ENCODE measurements at places on chromosomes 2 and 18.

DNA sequence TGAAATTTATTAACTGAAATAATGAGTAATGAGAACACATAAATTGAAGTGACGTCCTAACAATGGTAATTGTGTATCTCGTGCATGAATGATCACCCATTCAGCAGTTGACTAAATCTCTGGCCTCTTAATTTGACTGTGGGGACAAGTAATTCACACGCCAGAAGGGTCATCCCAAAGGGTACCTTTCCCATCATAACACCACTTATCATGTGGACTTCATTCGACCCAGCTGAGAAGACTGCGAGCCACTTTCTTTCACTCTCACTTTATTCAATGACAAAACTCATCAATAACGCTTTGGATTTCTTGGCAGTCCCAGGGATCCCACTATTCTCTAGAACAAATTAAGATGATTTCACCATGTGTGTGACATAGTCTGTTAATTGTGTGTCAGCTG, 62.7 kb upstream of the LYPD1 start:
- no peak for DNase-seq

- DNase-seq: no peak
Observed at GRCh38 chr2:239321596-239322415, 79.0 kb downstream of the HDAC4 start.

DNA sequence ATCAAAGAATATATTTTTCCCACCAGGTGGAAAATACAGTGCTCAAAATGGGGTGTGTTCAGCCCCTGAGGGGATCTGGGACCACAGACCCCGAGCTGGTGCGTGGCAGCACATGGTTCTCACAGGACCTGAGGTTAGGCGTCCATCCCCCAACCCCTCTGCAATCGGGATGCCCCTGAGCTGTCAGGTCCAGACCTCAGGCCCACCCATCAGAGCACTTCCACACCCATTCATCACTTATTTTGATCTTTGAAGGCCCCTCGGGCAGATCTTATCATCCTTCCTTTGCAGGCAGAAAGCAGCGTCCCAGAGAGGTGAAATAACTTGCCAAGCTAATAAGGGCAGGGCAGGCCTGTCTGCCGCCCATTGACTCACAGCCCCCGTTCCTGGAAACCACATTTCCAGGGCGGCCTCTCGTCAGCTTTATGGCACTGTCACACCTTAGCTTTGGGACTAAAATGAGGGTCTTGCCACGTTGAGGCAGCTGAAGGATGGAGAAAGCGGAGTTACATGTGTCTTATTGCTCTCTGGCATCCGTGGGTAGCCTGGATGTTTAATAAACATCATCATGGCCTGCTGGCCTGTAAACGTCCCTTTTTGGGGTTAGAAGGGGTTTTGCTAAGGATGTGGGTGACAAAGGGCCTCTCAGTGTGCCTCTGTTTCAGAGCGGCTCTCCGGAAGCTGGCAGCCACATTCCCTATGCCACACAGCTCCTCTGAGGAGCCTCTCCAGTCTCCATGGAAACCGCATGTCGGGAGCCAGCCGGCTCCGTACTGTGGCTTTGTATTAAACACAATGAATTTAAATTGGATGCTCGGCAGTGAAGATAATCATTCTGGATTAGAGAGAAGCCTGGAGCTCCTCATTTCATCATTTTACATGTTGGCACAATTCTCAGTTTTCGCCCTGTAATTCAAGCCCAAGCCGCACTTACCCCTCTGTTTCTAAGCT, 58.3 kb upstream of the MAPRE3 start:
- no peak for DNase-seq

DNA sequence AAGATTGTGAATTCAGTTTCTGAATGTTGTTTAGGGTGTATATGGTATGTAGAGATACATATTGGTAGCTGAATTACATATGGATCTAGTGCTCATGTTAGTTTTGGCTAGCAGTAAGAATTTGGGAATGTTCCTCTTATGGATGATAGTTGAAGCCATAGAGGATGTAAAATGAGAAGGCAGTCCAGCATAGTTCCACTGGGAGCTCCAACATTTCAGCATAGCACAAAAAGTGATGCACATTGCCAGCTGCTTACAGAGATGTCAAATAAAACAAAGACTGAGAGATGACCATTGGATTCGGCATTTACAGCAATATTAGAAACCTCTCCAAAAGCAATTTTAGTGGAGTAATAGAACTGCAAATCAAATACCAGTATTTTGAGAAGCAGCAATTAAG, 77.4 kb downstream of the EML4 start:
- no peak for DNase-seq

GRCh38 chr2:233814056-233814835, 36.1 kb downstream of the MROH2A start:
- DNase-seq: no peak

GRCh38 chr2:167869200-167869599, 378.2 kb downstream of the STK39 start:
- DNase-seq: no peak

GRCh38 chr2:219611306-219611705, 13.6 kb downstream of the STK11IP start:
- DNase-seq: no peak

- no peak for DNase-seq
Observed at GRCh38 chr2:54503192-54503591, 47.1 kb downstream of the SPTBN1 start.

GRCh38 chr2:6824962-6825361, 40.7 kb downstream of the CMPK2 start:
- no peak for DNase-seq

GRCh38 chr2:236354056-236354940, 90.1 kb upstream of the ASB18 start:
- no peak for DNase-seq

- DNase-seq: no peak
Observed at GRCh38 chr2:191349990-191350389, 104.8 kb downstream of the MYO1B start.

DNA sequence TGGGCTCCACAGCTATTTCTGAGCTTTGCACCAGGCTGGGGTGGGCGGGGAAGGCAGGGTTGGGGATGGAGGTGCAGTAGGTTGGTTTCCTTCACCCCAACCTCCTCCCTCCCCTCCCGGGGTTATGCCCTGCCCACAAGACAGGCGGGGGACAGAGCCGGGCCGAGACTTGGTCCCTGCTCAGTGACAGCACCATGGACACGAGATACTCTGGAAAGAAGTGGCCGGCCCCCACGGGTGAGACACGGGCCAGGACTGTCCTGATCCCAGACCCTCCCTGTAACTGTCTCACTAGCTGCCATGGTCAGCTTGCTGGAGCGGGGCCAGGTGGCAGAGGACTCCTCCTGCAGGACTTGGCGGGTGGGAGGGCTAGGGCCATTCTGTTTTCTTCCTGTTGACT, 59.7 kb downstream of the DYSF start:
- DNase-seq: no peak

Data from effector memory CD4-positive, alpha-beta T cell (primary cell).